ENCODE measurements at places on chromosomes 7 and 10. TPM values are rescaled to one million over a fixed set of nuclear protein-coding genes. Genes with fewer than 3 reads are reported as not detected.

The GPR37 gene
- polyA plus RNA-seq, result 0.25 TPM

DNA sequence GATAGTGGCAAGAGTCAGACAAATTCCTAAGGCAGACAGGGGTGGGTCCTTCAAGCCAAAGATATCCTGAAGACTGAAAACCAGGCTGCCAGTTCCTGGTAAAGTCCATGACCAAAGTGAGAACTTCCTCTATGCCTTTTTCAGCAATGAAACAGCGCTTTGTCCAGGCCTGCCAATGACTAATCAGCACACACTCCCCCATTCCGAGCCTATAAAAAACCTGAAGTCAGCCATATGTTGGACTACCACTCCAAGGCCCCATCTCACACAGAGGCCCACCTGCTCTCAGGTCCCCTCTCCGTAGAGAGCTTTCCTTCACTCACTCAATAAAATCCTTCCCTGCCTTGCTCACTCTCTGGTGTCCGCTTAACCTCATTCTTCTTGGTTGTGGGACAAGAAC, 402.2 kb downstream of the ANKRD7 start:
- no peak for DNase-seq

DNA sequence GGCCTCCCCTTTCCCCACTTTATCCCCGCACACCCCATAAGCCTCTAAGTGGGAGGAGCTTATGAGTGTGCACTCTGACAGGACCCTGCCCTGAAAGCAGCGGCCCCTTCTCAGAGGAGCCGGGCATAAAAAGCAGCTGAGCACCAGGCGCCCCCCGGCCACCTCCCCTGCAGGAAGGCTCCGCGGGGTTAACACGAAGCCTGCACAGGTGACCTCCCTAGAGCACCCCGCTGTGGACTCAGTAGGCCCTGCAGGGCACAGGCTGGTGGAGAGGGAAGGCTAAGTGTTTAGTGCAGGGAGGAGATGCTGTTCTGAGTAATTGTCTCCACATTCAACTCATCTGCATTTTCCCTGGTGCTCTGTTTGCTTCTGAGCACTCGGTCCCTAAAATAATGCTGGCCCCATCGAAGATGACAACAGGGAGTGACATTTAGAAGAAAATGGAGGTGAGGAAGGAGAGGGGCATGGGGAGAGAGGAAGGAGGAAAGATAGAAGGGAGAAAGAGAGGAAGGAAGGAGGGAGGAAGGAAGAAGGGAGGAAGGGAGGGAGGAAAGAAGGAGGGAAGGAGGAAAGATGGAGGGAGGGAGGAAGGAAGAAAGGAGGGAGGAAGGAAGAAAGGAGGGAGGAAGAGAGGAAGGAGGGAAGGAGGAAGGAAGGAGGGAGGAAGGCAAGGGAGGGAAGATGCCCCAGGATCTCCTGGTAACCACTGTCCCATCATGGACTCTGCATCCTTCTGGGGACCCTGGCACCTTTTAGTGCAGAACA, 25.4 kb upstream of the CNPY1 start:
- no peak for DNase-seq

GRCh38 chr7:26655781-26656180, 208.6 kb downstream of the SKAP2 start:
- no peak for DNase-seq

DNA sequence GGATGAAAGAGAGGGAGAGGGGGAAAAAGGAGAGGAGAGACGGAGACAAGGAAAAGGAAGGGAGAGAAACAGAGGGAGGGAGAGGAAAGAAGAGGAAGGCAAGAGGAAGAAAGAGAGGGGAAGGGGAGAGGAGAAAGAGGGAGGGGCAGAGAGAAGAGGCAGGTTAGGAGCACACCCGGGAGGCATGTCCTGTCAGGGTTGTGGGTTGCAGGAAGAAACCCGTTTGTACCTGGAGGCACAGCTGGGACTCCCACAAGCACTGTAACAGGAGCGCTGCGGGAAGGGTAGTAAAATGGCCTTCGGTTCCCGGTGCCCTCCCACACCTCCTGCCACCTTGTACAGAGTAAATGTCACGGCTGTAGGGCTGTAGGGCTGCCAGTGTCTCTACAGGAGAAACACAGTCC, 24.7 kb downstream of the FGFR2 start:
- no peak for DNase-seq

- DNase-seq, result no peak
These were observed 739 bp upstream of the MEST start for GRCh38 chr7:130490888-130491804.
